ENCODE measurements at places on chromosomes 4 and X.

DNA sequence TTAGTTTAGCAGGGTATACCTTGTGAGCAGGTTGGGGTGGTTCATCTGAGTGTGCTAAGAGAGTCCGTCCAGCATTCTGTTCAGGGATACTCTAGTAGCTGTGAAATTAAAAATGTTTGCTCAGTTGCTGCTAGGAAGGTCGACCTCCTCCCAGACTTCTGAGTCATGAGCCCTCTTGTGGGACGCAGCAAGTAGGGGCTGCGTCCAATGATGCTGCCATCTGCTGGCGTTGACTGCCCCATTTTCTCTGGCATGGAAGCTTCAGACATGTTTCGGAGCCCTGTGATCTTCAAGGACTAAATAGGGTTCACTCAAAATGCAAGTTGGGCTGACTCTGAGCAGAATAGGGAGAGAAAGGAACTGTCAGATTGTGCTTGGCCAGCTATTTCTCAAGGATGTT, 201.0 kb upstream of the ARSJ start:
- DNase-seq, result peak; percentile 47

GRCh38 chr4:1874201-1874600, 3.0 kb downstream of the NSD2 start:
- no peak for DNase-seq

- DNase-seq, result no peak
Measured at GRCh38 chr4:118740869-118741268, 55.7 kb downstream of the METTL14 start.

GRCh38 chr4:96993560-96993959, 1149.7 kb downstream of the STPG2 start:
- DNase-seq, result no peak

- DNase-seq, result no peak
Measured at GRCh38 chr4:152968806-152969394, 32.8 kb downstream of the FHDC1 start.

GRCh38 chr4:82753238-82753637, 45.4 kb downstream of the SCD5 start:
- no peak for DNase-seq

- no peak for DNase-seq
Measured at GRCh38 chr4:73442275-73442674, 6.3 kb downstream of the AFP start.

GRCh38 chr4:137688651-137689050, 156.4 kb upstream of the PCDH18 start:
- no peak for DNase-seq

- peak; percentile 35 for DNase-seq
Measured at GRCh38 chrX:70433848-70434351, 10.7 kb upstream of the DLG3 start.

DNA sequence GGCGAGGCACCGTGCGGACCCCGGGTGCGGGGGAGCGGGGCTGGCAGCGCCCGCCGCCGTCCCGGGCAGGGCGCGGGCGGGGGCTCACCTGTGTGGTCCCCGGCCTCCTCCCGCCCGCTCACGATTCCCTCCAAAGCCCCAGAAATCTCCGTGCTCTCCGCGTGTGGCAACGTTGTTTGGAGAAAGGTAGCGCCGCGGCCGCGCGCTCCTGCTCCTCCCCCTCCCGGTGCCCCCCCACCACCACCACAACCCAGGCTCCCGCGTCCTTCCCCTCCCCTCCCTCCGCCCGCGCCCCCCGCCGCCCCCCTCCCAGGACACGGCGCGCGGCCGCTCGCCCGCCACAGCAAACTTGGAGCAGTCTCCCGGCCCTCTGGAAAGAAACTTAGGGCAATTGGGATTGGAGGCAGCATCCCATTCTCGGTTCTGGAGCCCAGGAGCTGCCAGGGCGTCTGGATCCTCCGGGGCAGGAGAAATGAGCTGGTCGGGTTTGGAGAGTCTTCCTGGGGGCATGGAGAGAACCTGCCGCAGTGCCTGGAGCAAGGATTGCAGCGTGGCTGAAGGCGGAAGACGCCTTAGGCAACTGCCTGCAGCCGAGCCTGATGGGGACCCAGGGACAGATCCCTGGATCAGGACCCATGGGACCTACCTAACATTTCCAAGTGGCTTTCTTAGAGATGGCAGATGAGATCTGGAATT, 855 bp downstream of the KLF3 start:
- DNase-seq, result no peak

GRCh38 chr4:2462218-2462991, 6.5 kb upstream of the RNF4 start:
- peak; percentile 25 for DNase-seq

DNA sequence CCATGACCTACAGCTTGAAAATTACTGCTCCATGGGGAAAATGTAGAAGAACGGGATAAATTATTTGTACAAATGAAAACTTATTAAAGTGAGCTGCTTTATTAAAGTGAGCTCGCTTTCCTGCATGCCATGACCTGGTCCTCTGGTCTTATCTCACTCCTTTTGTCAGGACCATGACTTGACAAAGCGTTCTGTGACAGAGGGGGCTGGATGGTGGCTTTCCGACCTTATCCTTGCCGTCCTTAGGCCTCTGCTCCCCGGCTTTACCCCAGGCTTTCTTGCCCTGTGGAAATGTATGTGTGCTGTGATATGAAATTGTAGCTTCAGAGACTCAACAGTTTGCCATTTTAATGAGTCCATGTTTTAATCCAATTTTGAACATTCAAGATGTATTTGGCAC, 44.0 kb upstream of the FBXW7 start:
- no peak for DNase-seq

GRCh38 chrX:3706481-3706880, 7.0 kb downstream of the PRKX start:
- DNase-seq, result no peak

DNA sequence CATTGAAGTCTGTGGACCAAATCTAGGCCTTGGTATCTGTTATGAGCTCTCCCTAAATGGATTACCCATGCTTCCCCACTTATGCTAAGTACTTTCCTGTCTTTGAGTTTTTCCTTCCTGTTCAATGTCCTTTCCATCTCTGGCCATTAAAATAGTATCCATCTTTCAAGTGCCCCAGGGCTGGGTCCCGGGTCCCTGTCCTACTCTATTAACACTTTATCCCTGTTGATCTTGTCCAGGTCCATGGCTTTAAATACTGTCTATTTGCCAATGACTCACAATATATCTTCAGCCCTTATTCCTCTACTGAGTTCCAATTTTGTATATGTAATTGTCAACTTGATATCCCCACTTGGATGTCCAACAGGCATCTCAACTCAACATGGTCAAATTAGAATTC, 17.7 kb upstream of the RPS6KA3 start:
- no peak for DNase-seq

GRCh38 chr4:57095245-57095644, 14.9 kb downstream of the IGFBP7 start:
- no peak for DNase-seq

DNA sequence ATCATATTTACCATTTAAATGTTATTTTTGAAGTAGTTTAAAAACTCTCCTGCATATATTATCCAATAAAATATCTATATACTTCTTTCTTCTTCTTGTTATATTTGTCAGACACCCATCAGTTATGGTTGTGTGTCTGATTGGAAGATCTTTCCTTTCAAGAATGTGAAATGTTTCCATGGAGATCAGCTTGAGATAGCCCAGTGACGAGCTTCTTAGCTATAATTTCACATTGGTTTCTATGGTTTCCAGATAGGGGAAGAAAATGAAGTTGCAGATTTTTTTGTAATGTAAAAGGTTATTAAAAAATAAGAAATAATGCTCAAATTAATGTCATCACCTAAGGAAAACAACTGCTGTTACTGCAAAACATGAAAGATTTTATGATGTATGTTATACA, 189.0 kb downstream of the COX7B2 start:
- no peak for DNase-seq

DNA sequence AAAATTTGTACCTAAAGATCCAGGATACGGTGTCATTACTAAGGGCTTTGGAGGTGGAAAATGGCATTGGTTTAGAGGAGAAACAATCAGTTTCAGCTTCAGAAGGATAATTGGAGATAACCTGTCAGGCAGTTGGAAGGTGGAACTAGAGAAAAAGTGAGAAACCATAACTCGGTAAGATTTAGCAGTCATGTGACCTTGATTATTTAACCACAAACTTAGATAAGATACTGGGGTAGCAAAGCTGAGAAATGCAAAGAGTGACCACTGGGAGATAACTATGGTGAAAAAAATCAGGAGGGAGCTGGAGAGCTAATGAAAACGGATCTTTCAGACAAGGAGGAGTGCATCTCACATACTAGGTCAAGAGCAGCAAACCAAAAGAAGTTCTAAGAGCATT, 58.3 kb upstream of the SMARCA5 start:
- DNase-seq, result no peak

DNA sequence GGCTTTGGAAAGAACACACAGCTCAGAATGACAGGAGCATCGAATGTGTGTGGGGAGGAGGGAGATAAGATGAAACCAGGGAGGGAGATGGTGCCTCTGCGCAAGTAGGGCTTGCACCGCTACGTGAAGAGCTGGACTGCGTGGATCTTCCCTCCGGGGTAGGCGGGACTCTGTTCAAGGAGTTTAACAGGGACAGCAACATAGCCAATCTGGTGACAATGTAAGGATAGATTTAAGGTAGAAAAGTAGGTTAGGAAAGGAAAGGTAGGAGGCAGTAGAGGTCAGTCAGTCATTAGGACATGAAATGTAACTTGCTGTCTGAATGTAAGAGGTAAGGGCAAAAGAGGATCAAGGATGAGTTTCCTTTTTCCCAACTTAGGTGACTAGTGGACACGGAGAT, 152.5 kb downstream of the DCTD start:
- no peak for DNase-seq

DNA sequence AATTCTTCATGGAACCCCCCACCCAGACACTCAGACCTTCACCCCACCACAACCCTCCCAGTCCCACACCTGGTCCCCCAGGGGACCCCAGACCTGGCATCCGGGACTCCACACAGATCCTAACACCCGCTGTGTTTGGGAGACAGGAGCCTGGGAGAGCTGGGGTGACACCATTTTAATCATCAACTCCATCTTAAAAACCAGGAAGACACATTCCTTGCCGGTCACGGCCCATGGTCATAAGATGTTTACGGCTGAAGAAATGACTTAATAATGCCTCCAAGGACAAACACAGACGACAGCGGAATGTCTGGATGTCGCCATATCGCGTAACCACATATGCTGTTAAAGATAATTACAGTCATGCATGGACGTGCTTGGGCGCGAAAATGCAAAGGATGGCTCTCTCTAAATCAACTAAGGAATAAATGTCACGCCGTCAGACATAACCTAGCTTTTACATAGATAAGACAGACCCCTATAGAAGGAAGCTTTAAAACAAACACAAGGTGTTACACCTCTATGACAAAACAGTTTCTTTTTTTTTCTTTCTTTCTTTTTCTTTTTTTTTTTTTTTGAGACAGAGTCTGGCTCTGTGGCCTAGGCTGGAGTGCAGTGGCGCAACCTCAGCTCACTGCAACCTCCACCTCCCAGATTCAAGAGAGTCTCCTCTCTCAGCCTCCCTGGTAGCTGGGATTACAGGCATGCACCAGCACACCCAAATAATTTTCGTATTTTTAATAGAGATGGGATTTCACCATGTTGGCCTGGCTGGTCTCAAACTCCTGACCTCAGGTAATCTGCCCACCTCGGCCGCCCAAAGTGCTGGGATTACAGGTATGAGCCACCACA, 2.1 kb upstream of the DHRSX start:
- no peak for DNase-seq

DNA sequence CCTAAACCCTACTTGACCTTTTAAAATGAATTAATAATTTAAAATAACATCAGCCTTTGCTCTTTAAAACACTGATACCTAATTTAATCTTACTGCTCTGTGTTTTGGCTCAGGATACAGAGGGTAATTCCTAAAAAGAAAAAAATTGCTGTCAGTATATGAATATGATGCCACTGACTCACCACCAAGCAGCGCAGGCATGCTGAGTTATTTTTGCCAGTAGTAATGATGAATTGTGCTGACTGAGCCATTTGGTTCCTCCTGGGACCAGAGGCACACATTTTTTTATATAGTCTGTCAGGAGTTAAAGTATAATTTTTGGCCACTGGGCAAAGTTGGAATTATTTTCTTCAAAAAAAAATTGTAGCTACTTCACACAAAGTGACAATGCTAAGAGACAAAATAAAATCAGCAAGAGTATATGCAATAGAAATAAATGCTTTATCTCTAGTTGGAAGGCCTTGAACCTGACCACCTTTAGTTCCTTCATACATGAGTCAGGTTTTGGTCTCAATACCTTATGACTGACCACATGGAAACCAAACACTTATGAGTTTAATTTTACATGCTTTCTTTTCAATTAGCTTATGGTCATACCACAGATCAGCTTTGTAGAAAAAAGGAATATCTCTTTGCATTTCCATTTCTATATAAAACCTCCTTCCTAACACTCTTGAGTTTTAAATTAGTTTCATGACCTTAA, 115.1 kb downstream of the PPP3CA start:
- DNase-seq, result no peak

GRCh38 chrX:148290931-148291330, 209.5 kb upstream of the AFF2 start:
- DNase-seq, result no peak

- no peak for DNase-seq
Measured at GRCh38 chr4:176981074-176981473, 188.4 kb upstream of the VEGFC start.

DNA sequence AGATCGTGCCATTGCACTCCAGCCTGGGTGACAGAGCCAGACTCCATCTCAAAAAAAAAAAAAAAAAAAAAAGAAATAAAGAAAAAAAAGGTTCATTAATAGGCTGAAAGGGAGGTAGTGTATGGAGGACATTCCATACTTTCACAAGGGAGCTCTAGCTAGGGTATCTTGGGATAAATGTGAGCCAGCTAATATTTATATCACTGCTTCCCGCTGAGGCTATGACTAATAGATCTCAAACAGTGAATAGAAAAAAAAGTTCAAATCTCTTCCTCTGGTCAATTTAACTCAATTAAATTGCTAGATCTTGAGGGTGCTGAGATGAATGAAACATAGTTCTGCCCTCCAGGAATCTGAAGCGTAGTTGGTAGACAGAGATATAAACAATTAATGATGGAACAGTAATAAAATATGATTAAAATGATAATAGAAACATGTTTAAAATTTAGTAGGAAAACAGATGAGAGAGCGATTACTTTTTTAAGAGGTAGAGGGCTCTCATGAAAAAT, 55.7 kb upstream of the SHISA3 start:
- no peak for DNase-seq

DNA sequence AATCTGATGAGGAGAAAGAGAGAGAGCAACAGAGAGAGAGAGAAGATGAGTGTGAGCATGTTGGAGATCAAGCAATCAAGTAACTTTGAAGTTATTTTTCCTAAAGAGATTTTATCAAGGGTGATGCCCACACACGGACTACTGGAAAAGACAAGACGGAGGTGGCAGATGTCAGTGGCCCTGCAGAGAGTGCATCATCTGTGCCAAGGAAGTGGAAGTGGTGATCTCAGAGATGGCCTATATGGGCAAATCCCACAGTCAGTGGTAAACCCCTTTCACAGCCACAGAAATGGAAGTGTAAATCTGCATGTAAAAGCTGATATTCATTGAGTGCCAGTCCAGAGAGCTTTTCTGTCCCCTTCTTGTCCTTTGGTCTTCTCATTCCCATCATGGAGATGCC, 577.2 kb upstream of the AADAT start:
- DNase-seq, result no peak

- DNase-seq, result no peak
Measured at GRCh38 chrX:7514871-7515599, 327.9 kb upstream of the VCX start.
